ENCODE measurements at places on chromosomes 7 and 10.

- no peak for DNase-seq
Measured at GRCh38 chr10:121734589-121735045, 136.4 kb upstream of the FGFR2 start.

DNA sequence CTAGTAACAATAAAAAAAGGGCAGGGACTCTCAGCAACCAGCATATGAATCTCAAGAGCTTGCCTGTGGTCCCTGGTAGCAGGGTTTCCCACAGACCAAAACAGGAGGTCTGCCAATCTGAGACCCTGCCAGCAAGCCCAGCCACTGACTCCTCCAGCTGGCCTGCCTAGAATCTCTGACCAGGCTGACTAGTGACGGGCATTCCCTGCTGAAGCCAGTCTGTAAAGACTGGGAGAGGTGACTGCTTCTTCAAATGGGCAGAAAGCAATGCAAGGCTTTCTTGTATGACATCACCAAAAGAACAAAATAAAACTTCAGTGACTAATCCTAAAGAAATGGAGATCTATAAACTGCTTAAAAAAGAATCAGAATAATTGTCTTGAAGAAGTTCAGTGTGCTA, 249.4 kb downstream of the TCF7L2 start:
- DNase-seq: no peak

- no peak for DNase-seq
Measured at GRCh38 chr10:9878383-9878782, 1139.3 kb upstream of the CELF2 start.

DNA sequence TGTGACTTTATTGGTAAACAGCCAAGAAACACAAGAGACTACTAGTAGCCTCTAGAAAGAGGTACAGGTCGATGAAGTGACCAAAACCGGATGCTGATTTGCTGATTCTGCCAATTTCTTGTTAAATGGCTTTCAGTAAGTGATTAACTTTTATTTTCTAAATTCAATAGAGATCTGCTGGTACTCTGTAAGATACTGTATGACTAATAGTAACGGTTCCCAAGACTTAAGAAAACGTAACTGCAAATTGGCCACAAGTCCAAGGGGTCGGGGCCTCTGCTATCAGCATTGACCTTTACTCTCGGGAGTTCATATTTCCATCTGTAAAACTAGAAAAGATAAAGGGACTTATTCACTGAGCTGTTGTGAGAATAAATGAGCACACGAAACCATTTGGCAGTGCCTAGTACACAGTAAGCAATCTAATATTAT, 1.4 kb downstream of the FAM3C start:
- no peak for DNase-seq

GRCh38 chr7:102275123-102275703, 11.5 kb upstream of the SH2B2 start:
- DNase-seq: no peak

GRCh38 chr7:14324767-14325166, 335.3 kb upstream of the ETV1 start:
- DNase-seq: no peak

- DNase-seq: no peak
Measured at GRCh38 chr7:51079494-51079893, 237.1 kb downstream of the COBL start.

DNA sequence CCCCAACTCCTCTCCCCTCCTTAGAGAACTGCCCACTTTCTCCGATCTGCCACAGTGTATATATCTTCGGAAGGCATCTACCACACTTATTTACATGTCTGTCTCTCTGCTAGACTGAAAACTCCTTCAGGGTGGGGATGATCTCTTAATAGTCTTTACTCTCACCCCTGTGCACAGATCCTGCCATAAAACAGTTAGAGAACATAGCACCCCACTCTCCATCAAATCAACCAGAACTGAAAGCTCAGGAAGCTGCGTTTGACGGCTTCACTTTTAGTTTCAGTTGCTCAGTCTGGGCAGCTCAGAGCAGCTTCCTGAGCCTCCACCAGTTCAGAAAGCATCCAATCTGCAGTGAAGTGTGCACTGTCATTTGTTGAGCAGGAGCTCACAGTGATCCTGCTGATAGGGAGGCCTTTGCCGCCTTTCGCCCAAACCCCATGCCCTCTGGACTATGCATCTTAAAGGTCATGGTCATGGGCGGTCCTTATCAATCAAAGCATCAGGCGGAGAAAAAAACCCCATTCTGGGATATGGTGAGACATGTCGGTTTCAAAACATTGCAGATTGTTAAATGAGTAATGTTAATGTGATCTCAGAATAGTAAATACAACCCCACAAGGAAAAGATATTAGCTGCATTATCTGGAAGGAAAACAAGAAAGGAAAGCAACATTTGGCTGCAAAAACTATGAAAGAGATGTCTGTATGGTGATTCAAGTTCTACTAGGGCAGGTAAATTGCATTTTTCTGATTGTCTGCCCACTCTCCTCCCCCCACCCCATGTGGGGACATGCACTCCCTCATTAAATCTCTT, 167.1 kb upstream of the ADO start:
- DNase-seq: no peak

DNA sequence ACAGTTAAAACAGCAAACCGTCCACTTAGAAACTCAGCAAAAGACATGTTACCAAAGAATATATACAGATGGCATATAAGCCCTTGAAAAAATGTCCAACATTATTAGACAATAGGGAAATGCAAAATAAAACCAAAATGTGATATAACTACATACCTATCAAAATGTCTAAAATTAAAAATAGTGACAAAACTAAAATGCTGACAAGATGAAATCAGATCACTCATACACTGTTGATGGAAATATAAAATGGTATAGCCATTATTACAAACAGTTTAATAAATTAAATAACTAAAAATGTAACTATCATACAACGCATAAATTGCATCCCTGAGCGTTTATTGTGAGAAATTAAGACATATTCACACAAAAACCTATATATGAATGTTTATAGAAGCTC, 939.7 kb upstream of the ZWINT start:
- DNase-seq: no peak

DNA sequence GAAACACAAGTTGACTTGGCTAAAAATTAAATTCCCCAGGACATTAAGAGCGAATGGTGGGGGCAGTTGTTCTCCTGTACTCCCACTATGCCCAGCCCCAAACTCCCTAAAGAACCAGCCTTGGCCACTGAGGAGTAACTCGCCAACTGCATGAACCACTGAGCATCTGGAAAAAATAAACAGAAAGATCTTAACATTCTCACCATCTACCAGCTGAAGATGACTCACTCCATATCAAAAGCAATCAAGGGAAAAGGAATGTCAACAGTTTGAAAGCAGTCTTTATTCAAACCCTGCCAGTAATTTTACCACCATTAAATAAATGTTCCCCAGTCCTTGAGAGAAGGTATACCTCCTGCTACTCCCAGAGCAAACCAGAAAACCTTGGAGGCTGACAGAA, 45.4 kb downstream of the CTTNBP2 start:
- DNase-seq: peak; percentile 65

DNA sequence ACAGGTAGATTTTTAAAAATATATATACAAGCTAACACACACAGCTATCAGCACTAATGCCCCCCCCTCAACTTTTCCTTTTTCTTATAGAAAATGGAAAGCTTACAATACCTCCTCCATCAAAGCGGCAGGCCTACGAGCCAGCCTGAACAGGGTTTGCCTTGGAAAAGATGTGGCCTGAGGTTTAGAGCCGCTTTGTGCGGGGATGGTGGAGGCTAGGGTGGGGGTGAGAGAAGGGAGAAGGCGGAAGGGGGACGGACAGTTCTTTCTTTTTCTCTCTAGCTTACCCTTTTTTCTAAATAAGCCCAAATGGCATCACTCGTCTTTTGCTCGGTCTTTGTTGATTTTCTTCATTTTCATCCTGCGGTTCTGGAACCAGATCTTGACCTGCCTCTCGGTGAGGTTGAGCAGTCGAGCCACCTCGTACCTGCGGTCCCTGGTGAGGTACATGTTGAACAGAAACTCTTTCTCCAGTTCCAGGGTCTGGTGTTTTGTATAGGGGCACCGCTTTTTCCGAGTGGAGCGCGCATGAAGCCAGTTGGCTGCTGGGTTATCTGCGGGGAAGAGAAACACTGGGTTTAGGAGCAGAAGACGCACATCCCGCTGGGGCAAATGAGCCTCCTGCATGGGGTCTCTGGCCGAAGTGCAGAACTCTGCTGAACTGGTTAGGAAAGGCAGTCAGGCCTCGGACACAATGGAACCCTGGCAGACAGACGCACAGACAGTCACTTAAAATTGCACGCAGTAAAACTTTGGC, 1.9 kb downstream of the HOXA9 start:
- DNase-seq: no peak

- no peak for DNase-seq
Measured at GRCh38 chr7:371779-372545, 82.0 kb downstream of the FOXL3 start.

DNA sequence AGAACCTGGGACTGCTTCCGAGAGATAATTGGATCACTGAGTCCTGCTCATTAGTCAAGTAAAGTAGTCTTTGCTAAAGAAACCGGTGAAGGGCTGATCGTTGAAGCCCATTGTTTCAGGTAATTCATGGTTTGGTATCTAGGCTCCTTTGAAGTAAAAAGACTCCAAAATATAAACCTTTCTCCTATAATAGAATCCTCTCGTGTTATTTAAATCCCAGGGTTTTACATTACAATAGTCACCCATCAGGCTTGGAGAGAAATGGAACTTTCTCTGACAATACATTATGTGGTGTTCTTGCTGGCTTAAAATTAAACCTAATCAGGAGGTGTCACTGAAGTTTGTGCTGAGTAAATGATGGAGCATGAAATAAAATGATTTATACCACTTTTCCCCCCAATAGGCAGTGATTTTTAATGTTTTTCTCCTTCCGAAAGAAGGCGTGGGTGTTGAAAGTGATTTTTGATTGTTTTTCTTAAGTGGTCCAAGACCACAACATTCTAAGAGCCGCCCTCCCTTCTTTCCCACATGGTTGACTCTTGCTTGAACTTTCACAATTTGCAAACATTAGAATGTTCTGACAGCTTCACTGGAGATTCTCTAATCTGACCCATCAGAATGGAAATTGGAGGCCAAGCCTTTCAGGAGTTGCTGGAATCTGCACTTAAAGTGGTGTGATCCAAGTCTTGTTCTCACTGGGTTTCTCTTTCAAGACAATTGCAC, 44.2 kb downstream of the LRMDA start:
- no peak for DNase-seq

DNA sequence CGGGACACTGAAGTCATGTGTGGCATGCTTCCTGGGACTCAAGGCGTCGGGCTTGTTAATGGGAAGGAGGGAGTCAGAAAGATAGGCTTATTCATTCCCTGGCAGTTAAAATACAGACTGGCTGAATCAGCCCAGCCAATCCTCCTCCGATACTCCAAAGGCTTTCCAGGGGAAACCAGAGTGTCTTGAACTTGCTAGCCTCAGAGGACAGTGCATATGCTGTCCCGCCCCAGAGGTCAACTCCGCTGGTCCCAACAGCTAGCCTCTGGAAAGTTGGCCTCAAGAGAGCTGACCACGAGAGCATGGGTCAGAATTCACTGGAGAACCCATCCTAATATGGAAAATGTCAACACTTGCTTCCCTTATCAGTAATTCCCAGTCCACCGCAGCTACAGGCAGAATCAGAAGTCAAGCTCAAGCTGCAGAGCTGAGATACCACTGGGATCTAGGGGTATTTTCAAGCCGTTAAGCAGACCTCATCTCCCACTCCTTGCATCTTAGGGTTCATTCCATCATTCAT, 43.0 kb downstream of the ELMO1 start:
- no peak for DNase-seq

GRCh38 chr10:121608469-121609190, 10.4 kb upstream of the FGFR2 start:
- no peak for DNase-seq

GRCh38 chr10:86960003-86960862, 1.8 kb downstream of the SNCG start:
- no peak for DNase-seq

GRCh38 chr7:136267822-136268221, 290.7 kb upstream of the MTPN start:
- no peak for DNase-seq

GRCh38 chr7:110399421-110399820, 691.5 kb upstream of the LRRN3 start:
- no peak for DNase-seq

- peak; percentile 12 for DNase-seq
Measured at GRCh38 chr7:114663502-114663901, 248.9 kb downstream of the FOXP2 start.

DNA sequence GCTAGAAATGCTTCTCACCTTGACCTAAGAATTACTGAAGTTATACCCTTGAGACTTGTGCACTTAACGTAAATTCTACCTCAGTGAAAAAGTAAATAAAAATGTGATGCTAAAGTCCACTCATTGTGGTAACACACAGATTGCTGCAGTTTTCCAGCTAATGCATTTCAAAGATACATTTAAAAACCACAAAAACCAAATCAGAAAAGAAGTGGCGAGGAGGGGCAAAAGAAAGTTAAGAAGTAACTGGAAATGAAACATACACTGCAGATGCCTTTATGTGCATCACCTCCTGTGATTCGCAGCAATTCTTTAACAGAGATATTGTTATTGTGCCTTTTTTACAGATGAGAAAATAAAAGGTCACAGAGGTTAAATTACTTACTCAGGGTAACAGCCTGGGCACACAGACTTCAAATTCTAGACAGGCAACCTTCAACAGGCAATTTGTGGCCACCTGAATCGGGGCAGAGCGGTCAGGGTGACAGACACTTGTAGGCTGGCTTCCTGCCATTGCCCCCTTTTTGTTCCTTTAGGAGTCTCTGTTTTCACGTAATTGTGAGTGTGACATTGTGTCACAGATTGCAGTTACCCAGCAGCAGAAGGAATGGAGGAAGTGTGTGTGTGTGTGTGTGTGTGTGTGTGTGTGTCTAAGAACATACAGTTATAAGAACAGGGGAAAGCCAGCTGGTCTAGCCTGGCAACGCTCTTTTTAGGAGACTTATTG, 1.9 kb downstream of the WIPF3 start:
- no peak for DNase-seq
